ENCODE measurements at places on chromosomes 12 and 14. TPM values are rescaled to one million over a fixed set of nuclear protein-coding genes. Genes with fewer than 3 reads are reported as not detected.
A peak's percentile ranks its signal among the peaks of the same experiment; 100 is the strongest.

The SOX5 gene
- polyA plus RNA-seq = not detected

DNA sequence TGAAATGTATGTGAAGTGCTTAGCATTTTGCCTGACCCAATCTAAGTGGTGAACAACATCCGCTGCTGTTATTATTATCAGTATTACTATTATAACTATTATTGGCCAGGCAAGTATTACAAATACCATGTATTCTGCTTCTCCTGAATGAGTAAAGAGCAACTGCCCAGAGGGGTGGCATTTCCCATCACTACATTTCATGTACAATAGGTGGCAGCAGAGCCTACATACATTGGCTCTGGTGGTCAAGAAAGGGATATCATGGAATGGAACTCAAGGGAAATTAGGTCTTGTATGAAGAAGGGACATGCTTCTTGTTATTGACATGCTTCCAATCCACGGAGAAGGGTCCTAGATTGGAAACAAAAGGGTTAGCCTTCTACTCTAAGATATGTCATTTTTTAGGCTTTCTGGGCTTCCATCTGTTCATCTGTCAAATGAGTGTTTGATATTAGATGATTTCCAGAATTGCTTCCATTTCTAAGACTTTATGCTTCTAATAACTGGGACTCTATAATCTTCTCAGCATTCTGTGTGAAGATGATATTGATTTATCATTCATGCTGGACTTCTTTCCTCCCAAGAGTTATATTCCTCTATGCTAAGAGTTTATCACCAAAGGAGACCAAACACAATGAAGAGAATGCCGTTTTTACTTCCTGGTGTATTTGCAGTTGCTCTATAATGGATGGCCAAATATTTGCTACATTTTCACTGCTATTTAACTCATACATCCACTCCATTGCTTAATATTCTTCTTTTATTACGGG is 239.1 kb downstream of the SSPN start:
- peak; percentile 77 for DNase-seq

GRCh38 chr12:89760783-89761182 is 52.1 kb upstream of the ATP2B1 start:
- DNase-seq = no peak

- DNase-seq = no peak
Observed at GRCh38 chr12:132602572-132603239, 7.7 kb downstream of the LRCOL1 start.

- DNase-seq = no peak
Observed at GRCh38 chr12:39319180-39319579, 123.7 kb downstream of the KIF21A start.

DNA sequence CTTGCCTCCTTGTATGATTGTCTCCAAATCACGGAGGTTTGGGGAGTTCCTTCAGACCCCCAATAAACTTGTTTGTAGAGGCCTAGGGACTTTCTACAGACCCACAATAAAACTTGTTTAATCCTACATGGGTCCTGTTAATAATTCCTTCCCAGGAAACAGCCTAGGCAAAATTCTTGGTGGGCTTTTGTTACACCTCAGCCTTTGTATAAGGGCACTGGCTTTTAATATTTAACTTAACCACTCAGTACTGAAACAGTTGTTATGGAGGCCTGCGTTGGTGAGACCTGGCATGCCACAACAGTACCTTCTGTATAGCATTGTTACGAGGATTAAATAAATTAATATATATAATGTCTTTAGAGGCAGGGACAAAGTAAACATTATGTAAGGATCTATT is 32.7 kb upstream of the FAR2 start:
- DNase-seq = no peak

GRCh38 chr14:102684298-102684663 is 91.8 kb downstream of the RCOR1 start:
- no peak for DNase-seq

DNA sequence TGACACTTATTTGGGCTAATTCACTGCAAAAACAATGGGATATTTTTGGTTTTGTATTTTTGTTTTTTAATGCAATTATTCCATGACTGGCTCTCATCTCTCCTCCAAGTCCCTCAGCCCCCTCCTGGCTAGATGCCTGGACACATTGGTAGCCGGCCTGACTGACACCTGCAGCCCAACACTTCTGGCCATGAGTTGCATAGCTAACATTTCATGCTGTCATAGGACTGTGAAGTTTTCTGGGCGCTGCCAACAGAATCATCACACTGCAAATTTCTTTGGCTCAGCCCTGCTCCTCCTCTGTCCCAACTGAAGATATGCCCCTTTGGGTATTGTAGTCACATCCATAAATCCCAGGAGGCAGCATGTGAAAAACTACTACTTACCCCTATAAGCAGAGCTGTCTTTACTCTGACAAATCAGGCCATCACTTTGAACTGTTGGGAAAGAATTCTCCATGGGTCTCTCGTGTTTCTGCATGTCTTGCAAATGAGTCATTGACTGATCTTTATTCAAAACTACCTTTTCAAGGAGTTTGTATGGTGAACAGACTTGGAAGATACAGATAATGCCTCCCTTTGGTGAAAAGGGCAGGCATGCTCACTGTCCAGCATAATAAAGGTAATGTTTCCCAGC is 126.7 kb upstream of the LGR5 start:
- DNase-seq = no peak
